ENCODE measurements at places on chromosomes 7 and 10.

DNA sequence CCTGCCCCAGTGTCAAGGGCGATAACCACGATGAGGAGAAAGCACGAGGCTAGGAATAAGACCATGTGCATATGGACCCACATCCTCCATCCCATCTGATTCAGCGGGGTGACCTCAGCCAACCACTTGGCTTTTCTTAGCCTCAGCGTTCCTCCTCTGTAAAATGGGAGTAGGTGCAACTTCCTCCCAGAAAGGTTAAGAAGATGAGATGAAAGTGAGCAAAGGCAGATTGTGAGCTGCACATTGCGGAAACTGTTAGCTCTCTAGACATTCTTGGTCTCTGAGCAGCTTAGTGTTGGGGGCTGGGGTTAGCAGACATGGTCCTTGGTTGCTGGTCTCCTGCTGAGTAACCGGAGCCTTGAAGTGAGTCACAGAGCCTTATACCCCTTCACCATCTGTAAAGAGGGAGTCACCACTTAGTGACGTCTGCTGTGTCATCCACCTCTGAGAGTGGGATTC, 497.3 kb upstream of the GALNT17 start:
- no peak for DNase-seq

GRCh38 chr10:18658271-18659124, 733 bp upstream of the ARL5B start:
- DNase-seq, result no peak

GRCh38 chr10:110872145-110872983, 636 bp downstream of the PDCD4 start:
- no peak for DNase-seq

- no peak for DNase-seq
These were observed 691.3 kb downstream of the KCNMA1 start for GRCh38 chr10:76946270-76946669.

- no peak for DNase-seq
These were observed 167.3 kb downstream of the EGFR start for GRCh38 chr7:55185941-55186609.

- peak; percentile 95 for DNase-seq
These were observed at the start of gene AP3M1 for GRCh38 chr10:74150204-74150989. Gene AP3M1 (minus strand): TSS chr10:74150828. CDS start chr10:74138379, 12,449 bp downstream.

GRCh38 chr10:2476812-2477553, 590.4 kb upstream of the PFKP start:
- no peak for DNase-seq

DNA sequence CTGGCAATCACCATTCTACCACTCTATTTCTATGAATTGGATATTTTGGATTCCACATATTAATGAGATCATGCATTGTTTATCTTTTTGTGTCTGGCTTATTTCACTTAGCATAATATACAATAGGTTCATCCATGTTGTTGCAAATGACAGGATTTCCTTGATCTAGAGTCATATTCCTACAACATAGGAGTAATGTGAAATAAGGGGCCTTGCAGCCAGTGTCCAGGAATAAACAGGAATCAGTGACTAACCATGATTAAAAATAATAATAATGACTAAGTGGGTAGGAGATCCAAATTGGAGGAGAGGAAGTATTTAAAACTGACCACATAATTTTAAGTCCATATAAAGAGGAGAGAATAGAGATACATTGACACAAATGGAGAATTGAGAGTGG, 49.9 kb downstream of the SCIN start:
- no peak for DNase-seq

DNA sequence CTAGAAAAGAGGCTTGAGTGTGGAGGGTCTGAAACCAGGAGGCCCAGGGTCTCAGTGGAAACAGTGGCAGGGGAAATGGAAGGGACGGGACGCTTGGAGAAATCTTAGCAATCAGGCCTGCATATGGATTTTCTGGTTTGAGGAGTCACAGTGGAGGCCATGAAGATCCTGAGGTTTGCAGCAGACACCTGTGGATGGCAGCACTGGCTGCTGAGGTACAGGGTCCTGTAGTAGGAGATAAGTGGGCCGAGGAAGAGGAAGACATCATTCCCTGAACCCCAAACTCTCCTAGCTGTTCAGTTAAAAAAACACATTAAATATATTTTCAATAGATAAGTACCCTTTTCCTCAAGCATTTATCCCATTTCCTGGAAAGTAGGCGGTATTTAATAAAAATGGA, 208.8 kb upstream of the IGFBP3 start:
- DNase-seq, result no peak

DNA sequence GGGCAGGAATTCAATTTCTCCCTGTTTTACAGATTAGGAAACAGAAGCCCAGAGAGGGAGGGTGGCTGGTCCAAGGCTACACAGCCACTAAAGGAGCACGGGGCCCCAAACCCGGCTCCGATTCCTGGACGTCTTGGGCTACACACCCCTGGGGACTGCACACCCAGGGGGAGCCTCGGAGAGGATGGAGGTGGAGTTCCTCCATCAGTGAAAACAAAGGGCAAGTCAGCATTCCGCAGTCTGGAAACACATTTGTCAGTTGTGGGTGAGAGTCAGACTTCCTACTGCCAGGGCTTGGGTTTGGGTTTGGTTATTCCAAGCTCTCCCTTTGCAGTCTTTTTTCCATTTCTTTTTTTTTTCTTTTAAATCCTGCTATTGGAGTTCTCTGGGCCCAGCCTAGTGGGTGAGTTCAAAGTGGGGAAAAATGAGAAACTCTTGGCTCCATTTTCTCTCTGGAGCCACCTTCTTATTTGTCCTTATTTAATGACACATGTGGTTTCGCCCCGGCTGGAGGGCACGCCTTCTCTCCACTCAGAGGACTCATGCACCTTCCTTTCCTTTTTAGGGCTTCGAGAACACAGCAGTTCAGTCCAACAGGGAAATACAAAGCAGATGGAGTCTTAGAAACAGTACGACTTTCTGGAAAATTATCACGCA, 59.9 kb upstream of the AQP1 start:
- DNase-seq, result no peak

- no peak for DNase-seq
These were observed 54.4 kb upstream of the PDSS1 start for GRCh38 chr10:26642896-26643653.

DNA sequence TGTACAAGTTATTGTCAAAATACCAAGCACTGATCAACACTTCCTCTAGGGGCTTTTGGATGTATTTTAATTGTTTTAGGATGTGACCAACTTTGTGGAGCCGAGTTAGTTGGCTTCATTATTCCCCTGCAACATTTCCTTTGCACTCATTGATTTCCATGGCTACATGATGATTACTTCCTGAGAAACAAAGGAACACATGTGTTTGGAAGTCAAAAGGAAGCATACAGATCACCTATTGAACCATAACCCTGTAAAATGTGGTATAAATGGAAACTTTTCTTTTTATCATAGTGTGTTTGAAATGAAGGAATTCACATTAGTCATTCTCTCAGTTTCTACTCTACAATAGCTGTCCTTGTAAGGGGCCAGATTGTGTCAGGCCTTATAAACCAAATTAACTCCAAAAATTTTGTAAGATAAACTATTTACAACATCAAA, 32.2 kb upstream of the EXOC6 start:
- no peak for DNase-seq

GRCh38 chr7:131285556-131285955, 42.1 kb upstream of the MKLN1 start:
- DNase-seq, result no peak

- no peak for DNase-seq
These were observed 145.7 kb downstream of the PAXIP1 start for GRCh38 chr7:154857240-154857639.

- DNase-seq, result no peak
These were observed 90.0 kb downstream of the JCAD start for GRCh38 chr10:29969255-29970011.

DNA sequence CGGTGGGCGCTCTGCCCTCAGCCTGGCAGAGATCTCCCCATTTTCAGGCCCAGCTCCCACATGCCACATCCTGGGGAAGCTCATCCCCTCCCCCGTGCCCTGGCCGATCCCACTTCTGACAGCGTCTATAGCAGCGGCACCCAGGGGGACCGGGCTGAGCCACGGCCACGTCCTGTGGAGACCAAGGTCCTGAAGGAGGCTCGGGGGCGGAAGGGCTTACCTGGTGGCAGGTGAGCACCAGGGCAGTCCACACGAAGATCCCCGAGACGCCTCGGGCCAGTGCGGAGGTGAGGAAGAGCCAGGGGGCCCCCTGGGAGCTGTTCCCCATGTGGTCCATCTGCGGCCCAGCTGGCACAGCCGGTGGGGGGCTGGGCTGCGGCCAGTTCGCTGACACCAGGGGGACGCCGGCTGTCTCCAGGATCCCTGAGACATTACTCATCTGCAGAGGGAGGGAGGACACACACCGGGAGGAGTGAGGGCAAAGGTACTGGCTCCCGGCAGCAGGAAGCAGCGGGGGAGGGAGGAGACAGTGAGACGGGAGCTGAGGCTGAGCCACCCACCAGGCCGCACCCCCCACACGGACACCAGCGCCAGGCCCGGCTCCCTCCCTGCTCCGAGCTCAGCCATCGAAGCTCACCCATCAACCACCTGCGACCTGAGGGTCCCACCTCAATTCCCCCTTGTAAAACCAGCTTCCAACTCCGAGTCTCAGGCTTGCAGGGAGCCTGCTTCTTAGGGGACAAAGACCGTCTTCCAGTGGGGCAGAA, 776 bp downstream of the TMEM184A start:
- DNase-seq, result no peak

DNA sequence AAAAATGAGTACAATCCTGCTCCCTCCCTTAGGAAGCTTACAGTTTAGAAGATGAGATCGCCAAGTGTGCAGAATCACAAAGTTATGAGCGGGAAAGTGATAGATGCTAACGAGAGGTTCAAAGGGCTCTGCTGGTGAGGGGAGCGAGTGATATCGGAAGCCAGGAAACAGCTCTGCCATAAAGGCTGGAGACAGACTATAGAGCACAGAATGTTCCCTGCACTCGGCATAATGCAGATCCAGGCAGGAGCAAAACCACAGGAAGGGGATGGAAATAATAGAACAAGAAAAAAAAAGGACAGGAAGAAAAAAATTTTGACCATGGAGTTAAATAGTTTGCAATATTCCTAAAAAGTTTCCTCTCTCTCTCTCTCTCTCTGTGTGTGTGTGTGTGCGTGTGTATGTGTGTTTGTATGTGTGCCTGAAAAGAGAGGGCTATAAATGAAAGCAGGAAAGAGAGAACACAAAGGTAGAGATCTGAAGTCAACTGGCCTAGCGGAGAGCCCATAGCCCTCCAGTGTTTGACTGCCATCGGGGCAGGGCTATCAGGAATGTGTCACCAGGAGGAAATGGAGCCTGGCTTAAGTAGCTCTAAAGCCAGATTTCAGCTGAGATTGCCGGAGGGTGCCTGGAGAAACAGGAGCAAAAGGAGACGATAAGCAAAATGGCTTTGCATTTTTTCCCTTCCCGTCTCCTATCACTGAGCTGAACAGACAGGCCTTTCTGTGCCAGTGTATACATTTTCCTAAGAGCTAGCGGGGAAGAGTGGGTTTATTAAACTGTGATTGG, 175.8 kb upstream of the LYZL1 start:
- DNase-seq, result no peak

- DNase-seq, result no peak
These were observed 43.4 kb upstream of the KLF14 start for GRCh38 chr7:130777426-130777825.

DNA sequence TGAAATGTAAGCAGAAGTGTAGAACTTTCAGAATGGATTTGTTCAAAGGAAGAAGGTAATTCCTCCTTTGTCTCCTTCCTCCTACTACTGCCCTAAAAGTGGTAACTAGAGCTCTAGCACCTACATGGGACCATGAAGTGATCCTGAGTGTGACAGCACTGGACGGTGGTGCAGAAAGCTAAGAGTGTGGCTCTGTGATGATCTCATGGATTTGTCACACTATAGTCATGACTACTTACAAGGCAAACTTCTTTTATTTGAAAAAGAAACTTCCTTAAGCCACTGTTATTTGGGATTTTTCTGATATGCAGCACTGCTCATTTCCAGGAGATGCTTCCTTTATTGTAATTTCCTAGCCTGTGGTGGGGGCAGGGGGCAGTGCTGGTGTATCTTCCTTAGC, 5.8 kb upstream of the FHIP2A start:
- DNase-seq, result no peak

GRCh38 chr7:98213296-98213887, 2.2 kb downstream of the BHLHA15 start:
- DNase-seq, result no peak

- no peak for DNase-seq
These were observed 82.4 kb upstream of the PODXL start for GRCh38 chr7:131638641-131639430.

DNA sequence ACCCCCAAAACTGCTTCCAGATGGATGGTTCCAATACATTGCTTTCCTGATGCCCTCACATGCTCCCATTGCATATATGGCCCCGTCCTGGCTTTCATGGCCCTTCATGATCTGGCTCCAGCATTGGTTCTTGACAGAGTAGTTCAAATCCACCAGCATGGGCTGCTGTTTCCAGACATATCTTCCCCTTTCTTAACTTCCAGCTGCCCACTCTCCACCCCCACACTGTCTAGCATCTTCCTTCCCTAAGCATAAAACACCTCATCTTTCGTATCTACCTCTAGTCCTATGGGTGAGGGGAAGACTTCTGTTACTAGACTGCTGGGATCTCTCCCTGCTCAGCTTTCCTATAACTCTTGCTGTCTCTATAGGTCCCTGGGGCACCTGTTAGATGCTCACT, 13.2 kb upstream of the GOLGA7B start:
- DNase-seq, result no peak

GRCh38 chr7:148547951-148548350, 42.6 kb upstream of the C7orf33 start:
- DNase-seq, result no peak

DNA sequence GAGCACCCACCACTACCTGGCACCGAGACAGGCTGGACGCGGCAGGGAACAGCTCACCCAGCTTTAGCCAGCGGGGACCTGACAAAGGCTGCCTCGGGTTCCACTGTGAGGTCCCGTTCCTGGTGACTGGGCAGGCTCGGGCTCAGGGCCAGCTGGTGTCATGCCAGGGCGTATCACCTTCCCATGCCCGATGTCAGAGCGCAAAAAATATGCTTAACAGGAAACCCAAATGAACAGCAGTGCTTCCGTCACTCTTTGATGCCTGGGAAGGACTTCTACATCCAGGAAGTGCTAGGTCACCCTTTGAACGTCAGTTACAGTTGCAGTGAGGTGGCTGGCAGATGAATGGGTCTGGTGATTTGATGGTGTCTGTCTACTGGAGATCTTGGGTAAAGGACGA, 106.0 kb downstream of the ADARB2 start:
- DNase-seq, result no peak

GRCh38 chr7:155206318-155207020, 91.2 kb upstream of the INSIG1 start:
- DNase-seq, result no peak
